ENCODE measurements at places on chromosomes 7 and 10.

- DNase-seq, result no peak
Measured at GRCh38 chr7:148017126-148017525, 573.4 kb upstream of the C7orf33 start.

GRCh38 chr7:142943706-142944268 is 4.5 kb downstream of the LLCFC1 start:
- no peak for DNase-seq

GRCh38 chr7:81873559-81873958 is 103.7 kb upstream of the HGF start:
- DNase-seq, result no peak

- DNase-seq, result no peak
Measured at GRCh38 chr10:119383174-119383856, 159.2 kb downstream of the RGS10 start.

- DNase-seq, result no peak
Measured at GRCh38 chr7:52670608-52671225, 364.7 kb upstream of the POM121L12 start.

GRCh38 chr10:59272061-59272460 is 90.3 kb downstream of the FAM13C start:
- no peak for DNase-seq

DNA sequence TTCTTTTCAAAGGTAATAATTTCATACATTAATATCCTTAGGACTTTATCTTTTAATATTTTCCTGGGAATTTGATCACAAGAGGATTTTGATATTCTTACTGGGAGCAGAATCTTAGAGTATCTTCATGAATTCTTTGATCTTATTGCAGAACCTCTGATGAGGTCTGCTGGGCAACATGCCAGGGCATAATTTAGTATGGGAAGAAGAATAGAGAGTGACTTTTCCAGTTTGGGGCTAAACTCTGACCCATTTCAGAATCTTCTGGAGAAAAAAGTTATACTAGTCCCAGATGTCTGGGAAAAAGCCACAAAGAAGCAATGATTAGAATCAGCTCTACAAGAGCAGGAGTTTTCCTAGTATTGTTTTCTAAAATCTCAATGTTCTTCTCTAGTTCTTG is 28.0 kb upstream of the RSU1 start:
- no peak for DNase-seq

- no peak for DNase-seq
Measured at GRCh38 chr10:93364966-93365365, 117.2 kb downstream of the MYOF start.

DNA sequence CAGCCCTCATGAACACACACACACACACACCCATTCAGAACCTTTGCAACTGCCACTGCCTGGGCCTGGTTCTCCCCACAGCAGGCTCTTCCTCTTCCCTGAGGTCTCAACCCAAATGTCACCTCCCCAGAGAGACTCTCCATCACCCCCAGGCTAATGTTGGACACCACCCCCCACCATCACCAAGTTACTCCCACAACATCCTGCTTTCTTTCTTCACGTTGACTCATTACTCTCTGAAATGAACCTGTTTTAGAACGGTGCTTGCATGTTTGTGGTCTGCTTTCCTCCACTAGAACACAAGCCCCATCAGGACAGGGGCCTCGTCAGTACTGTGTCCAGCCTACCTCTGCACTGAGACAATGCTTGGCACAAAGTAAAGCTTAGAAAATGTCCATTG is 16.0 kb downstream of the AFAP1L2 start:
- DNase-seq, result no peak

DNA sequence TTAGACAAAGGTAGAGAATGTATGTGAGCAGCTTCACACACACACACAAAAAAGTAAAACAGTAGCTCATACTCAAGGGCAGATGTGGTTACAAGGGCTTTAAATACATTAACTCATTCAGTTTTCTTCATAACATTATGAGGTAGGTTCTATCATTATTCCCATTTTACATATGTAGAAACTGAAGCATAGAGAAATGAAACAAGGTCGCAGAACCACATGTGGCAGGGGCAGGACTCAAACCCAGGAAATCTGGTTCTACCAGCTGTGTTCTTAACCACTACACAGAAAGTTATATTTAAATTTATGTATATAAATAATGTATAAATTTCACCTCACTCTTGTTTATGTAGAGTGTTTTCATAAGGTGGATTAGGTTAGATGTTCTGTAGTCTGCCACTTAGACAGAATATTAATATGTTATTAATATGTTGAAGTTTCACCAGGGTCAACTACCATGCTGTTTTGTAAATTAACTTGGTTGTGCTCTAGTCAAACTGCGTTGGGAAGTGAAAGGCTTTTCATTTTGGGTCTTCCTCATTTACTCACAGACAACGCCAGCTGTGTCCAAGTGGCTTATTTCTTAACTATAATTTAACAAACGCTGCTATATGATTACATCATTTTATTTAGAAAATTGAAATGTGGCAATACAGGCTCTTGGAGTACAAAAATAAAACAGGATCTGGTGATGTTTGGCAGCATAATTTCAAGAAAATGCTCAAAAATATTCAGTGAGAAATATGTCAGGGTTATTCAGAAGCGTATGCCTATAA is 138.4 kb downstream of the MDFIC start:
- DNase-seq, result no peak

Measured in NCI-H1048 (cell line).